ENCODE measurements at places on chromosomes 2 and 18.
A peak's percentile ranks its signal among the peaks of the same experiment; 100 is the strongest.

- DNase-seq = no peak
Observed at GRCh38 chr18:49201464-49201863, 250.7 kb upstream of the SMAD7 start.

- DNase-seq = no peak
Observed at GRCh38 chr18:43547456-43547855, 270.2 kb upstream of the SYT4 start.

DNA sequence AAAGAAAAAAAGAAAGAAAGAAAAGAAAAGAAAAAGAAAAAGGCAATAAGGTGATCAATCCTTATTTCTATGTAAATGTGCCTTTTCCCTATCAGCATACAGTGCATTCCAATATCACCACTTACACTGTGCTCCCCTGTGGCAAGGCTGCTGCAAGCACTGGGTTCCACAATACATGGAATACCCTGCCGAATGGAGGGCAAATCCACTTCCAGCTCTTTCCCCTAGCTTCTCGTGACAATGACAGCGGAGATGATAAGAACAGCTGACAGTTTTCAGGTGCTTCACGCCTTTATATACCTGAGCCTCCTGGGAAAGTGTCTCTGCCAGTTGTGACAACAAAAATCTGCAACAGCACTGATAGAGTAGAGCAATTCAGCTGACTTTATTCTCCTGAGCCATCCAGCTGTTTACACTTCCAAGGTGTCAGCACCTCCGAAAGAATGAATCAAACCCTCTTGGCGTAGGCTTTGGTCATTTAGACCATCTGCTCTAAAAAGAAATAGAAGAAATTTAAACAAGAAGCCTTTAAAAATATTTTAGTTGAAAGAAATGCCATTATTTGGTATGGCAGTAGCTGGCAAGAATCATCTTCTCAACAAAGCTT is 135.2 kb upstream of the RNF152 start:
- no peak for DNase-seq

- DNase-seq = no peak
Observed at GRCh38 chr2:229417176-229417575, 146.1 kb upstream of the PID1 start.

GRCh38 chr18:57866355-57866754 is 63.2 kb upstream of the ATP8B1 start:
- DNase-seq = no peak

- DNase-seq = no peak
Observed at GRCh38 chr2:74261204-74261864, 62.9 kb downstream of the MTHFD2 start.

GRCh38 chr2:181607629-181608590 is 49.0 kb downstream of the CERKL start:
- DNase-seq = no peak

DNA sequence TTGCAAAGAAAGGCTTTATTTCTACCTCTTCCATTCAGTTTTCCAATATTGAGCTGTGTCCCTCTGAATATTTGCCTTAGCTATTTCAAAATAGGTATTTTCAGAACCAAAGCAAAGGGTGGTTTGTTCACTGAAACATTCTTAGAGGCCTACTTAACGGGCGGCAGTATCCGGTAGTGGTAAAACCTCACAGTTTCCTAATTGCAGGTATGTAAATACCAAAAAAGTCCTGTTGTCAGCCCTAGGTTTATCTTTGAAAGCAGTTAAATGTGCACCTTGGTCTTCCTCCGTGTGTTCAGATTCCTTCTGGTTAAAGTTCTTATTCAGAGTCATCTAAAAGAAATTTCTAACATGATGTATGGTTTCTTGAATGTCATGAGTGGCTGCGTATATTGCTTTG is 38.9 kb downstream of the CCNT2 start:
- no peak for DNase-seq

DNA sequence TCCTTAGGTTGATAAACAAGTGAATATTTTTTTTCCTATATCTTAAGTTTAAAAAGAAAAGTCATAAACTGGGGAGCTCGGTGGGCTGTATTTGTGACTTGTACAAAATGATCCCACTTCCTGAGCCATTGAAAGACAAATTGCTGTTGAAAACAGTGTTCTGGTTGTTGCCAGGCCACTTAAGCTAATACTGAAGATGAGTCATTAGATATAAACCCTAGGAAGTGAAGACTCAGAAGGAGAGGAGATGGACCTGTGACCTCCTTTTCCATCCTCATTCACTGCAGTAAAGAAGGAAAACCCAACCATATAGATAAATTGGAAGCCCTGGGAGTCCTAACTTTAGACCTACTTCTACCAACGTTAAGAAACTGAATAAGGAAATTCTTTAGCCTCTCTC is 46.2 kb upstream of the SERPINE2 start:
- no peak for DNase-seq

DNA sequence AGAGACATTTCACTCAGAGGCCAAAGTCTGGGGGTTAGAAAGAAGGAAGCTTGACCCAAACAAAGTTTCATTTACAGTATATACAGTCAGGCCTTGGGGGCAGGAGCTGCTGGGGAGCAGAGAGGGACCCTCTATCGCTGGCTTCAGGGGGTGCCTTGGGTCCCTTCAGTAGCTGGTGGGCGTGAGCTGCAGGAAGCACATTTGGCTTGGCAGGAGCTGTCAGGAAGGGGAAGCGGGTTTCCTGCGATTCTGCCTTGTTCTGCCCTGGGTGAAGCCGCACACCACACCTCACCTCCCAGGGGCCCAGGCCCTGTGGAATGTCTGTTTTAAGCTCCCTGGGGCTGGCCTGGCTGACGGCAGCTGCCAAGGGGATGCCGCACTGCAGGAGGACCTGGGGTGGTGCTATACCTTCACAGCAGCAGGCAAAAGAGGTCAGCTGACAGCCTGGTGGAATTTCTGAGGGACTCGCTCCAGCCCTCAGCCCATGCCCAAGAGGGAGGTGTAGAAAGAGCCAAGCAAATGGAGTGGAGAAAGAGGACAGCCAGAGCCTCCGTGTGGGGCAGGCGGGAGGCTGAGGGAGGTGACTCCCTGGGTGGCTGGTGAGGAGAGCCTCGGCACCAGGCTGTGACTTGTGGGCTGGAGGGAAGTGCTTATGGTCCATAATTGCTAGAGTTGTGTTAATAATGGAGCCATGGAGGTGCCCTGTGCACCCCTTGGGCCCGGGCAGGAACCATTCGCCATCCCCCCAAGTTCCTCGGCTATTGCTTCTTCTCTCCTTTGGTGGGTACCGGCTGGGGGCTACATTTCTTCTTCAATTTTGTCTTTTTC is 43.9 kb downstream of the PSD4 start:
- DNase-seq = no peak

- DNase-seq = no peak
Observed at GRCh38 chr2:226320076-226320948, 479.3 kb downstream of the IRS1 start.

DNA sequence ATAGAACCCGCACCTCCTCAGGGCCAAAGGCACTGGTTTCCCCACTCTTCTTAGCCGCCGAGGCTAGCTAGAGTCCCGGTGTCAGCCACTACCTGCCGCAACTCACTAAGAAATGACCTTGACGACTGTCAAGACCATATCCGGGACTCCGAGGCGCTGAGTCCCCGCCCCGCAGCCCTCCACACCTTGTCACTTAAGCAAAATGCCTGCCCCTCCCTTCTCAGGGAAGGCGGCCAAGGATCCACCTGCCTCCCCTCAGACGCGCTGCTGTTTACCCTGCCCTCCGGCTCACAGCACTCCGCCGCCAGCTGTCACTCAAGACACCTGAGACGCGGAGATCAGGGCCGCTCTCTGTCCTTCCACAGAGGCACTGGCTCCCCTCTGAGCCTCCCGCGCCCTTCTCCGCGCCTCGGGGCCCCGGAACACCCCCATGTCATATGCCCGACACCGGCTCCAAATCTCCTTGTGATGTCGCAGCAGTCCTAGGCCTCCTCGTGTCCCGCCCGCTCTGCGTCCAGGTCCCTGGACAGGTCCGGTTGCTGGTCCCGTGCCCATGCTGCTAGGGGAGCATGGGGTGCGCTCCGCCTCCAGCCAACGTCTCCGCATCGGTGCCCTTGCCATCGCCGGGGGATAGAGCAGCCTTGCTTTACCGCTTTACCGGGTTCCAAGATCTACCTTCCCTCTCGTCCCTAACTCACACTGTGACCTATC is 32.5 kb upstream of the REG3G start:
- no peak for DNase-seq

DNA sequence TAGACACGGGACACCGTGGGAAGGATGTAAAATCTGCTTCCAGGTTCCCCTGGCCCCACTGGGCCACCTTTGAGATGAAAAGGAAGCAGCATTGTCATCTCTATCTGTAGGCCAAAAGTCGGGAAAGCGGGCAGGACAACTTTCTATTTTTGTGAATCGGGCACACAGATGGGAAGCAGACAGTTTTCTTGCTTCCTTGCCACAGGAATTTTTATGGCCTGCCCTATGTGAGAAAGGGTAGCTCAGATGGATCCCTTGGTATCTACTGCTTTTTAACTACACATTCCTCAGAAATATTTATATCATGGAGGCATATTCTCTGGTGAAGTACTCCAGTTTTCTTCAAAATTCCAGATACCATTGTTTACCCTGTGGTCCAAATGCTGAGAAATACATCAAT is 735.5 kb downstream of the CBLN2 start:
- no peak for DNase-seq

DNA sequence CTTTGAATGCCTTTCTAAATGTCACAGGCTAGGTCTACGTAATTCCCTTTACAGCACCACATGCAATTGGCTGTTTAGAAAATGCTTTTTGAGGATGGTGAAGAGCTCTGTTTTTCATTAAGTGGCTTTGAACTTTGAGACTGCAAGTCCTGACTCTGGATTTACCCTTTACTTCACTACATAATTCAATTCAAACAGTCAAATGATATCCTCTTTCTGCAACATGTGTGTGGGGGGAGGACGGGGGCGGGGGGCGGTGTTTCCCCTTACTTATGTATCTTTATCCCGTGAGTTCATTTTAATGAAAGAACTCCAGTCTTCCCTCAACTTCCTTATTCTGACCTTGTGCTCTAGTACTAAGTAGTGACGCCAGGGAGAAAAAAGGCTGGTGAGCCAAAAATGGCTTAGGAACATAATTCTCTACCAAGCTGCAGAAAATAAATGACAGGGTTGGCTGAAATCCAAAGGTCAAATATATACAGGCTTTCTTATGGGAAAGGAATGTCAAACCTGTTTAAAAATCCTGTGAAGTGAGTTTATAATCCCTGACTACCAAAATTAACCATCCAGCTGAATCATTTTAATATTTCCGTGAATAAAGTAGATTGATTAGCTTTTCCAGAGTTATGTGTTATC is 119.6 kb downstream of the SLC8A1 start:
- DNase-seq = peak; percentile 79

- DNase-seq = no peak
Observed at GRCh38 chr2:15875969-15876705, 64.2 kb upstream of the MYCN start.

- no peak for DNase-seq
Observed at GRCh38 chr18:58325494-58325893, 281.5 kb downstream of the NEDD4L start.

- peak; percentile 84 for DNase-seq
Observed at GRCh38 chr2:127411653-127412369, 6.4 kb upstream of the PROC start.

DNA sequence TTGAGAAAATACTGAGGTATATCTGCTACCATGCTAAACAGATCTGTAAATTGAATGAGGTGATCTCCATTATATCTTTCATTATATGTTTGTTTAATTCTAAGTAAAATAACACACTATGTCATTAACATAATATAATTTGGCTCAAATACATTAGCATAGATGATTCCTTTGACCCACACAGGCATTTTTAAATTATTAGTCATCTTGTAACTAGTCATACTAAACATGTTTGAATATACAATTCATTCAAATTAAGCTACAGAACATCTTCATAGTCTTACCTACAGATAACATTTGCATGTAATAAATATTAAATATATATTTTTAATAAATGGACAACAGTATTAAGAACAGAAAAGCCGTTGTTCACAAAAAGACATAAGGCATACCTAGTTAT is 52.7 kb upstream of the KYNU start:
- no peak for DNase-seq

- DNase-seq = no peak
Observed at GRCh38 chr18:34978533-34978893, 62.7 kb upstream of the MAPRE2 start.

DNA sequence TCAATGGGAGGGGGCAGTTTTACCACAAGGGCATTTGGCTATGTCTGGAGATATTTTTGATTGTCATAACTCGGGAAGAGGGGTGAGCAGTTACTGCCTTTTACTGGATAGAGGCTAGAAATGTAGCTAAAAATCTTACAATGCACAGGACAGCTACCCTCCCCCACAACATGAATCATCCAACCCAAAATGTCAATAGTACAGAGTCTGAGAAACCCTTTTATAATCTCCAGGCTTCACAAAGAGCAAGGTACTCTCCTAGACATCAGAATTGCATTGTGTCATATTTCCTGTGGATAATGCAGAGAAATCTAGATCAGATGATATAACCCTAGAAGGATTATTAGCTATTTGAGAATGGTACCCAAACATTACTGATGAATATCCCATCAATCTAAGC is 277.1 kb upstream of the NRP2 start:
- DNase-seq = no peak

- no peak for DNase-seq
Observed at GRCh38 chr2:106011380-106011779, 182.7 kb downstream of the UXS1 start.

GRCh38 chr2:85956646-85957039 is 67.9 kb upstream of the ST3GAL5 start:
- no peak for DNase-seq

DNA sequence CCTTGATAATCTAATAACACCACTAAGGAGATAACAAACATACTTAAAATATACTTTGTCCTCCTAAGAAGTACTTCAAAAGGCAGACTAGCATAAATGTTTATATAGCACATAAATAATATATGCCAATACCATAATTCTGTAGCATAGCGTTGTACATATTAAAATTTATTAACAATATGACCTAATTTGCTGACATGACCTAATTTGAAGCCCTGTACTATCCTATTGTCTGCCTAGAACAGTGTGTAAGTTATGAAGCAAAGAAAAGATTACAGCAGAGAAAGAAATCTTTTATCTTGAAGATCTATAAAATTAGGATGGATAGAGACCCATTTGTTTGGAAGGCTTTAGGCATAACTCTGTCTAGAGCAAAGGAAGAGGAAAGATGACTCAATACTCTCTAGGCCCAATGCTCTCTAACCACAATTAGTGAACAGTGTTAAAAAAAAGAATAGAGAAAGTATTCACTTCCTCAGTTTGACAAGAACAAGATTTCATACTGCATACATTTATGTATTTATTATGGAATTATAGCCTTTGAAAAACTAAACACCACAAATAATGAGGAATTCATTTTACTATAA is 231.3 kb downstream of the ZRANB3 start:
- DNase-seq = peak; percentile 9

DNA sequence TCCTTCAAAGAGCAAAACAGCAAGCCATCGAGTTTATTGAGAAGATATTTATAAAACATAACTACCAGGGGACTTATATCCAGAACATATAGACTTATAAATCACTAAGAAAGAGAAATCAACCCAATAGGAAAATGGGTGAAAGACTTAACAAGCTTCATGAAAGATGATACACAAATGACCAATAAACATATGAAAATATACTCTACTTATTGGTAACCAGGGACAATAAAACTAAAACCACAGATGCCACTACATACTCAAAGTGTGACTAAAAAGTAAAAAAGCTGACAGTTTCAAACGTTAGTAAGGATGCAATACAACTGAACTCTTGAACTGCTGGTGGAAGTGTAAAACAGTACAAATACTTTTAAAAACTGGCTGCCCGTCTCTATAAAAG is 154.3 kb downstream of the TMEM163 start:
- DNase-seq = no peak

GRCh38 chr2:32611771-32612170 is 16.1 kb upstream of the TTC27 start:
- no peak for DNase-seq
